GM23248 (cell line): ENCODE measurements at places on chromosomes 7 and 10. TPM values are rescaled to one million over a fixed set of nuclear protein-coding genes. Genes with fewer than 3 reads are reported as not detected.

- DNase-seq = no peak
These were observed 302.9 kb downstream of the BAMBI start for GRCh38 chr10:28980264-28980663.

DNA sequence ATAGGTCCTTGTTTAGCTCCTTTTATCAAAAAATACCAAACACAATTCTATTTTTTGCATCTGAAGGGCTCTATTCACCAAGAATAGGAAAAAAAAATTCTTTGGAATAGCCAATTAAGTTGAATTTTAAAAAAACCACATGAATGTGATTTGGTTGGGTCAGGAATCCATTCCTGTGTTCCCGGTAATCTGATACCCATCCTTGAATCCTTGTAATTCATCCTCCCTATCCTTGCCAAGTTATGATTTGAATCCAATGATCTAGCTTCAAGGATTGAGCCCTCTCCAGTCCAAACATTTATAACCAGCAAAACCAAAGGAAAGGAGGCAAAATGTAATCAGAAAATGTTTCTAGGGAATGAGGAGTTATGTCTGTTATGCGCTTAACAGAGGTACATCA, 86.6 kb downstream of the CFAP58 start:
- DNase-seq = no peak

The TMEM229A gene
- not detected in 2 replicates for total RNA-seq

- no peak for DNase-seq
These were observed 990.6 kb upstream of the PHF14 start for GRCh38 chr7:9983048-9983447.

The NPC1L1 gene
- total RNA-seq = not detected in 2 replicates
